ENCODE measurements at places on chromosomes 3 and 15.

GRCh38 chr15:65577129-65577996 is 33.6 kb downstream of the INTS14 start:
- no peak for DNase-seq

DNA sequence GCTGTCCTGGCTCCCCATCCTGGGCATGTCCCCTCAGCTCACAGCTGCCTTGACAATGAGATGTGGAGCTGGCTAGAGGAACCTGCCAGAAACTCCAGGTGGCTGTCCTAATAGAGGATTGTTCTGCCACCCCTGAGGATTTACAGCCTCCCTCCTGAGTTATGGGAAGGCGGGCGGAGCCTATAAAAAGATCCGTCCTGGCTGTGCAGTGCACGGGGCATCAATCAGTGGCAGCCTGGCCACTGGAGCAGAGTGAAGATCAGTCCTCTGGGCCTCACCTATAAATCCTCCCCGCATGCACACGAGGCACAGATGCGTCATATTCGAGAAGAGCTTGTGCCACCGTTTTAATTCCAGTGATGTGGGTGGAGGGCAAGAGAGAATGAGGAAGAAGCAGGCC is 90.0 kb downstream of the MEGF11 start:
- DNase-seq, result no peak

- DNase-seq, result no peak
Observed at GRCh38 chr15:66935688-66936087, 129.7 kb upstream of the SMAD3 start.

DNA sequence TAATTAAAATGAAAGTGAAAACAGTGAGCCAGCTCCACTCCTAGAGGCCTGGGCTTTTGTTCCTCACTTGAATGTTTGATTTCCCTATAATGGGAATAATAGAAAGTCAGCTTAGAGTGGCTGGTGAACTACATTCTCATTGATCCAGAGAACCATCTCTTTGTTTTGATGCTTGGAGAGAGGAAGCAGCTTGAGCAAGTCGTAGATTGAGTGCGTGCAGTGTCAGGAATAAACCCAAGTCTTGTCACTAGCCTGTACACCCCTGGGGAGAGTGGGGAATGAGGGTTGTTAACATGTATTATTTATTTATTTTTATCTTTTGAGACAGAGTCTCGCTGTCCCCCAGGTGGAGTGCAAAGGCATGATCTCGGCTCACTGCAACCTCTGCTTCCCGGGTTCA is 885 bp upstream of the LSG1 start:
- no peak for DNase-seq

DNA sequence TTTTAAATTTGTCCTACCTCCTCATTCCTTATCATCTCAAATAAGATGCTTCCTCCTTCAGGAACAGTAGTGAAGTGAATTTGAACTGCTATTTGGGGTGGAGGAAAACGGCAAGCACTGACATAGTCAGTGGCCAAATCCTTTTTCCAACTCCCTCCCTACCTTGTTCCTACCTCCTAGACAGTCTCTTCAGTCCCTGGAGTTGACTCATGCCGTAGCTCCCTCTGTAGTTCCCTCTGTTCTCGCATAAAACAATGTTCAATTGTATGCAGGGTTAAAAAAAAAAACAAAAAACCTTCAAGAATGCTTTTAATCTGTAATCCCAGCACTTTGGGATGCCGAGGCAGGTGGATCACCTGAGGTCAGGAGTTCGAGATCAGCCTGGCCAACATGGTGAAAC is 1.4 kb downstream of the UBR1 start:
- DNase-seq, result no peak

DNA sequence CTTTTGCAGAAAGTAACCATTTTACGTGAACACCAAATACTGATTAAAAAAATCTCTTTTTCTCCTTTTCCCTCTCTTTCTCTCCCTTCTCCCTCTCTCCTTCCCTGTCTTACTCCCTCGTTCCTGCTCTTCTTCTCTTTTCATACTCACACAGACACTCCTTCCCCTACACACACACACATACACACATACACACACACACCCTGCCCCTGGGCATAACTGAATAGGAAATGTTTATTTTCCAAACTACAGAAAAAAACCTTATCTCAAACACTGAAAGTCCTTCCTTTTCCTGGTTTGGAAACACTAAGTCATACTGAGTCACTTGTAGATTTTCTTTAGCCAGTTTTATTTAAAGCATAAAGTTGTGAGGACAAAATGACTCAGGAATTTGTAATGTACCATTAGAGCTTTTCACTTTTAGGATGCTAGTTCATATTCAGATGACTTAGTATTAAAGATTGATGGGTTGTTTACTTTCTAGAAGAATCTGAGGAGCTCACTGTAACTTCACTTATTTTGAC is 62.4 kb downstream of the MBNL1 start:
- no peak for DNase-seq

- no peak for DNase-seq
Observed at GRCh38 chr3:57046101-57046765, 14.2 kb upstream of the SPATA12 start.

- DNase-seq, result no peak
Observed at GRCh38 chr15:69668963-69669362, 216.3 kb downstream of the RPLP1 start.

GRCh38 chr3:100029689-100030088 is 84.6 kb downstream of the FILIP1L start:
- no peak for DNase-seq

GRCh38 chr3:55721716-55722484 is 234.8 kb upstream of the WNT5A start:
- DNase-seq, result no peak

DNA sequence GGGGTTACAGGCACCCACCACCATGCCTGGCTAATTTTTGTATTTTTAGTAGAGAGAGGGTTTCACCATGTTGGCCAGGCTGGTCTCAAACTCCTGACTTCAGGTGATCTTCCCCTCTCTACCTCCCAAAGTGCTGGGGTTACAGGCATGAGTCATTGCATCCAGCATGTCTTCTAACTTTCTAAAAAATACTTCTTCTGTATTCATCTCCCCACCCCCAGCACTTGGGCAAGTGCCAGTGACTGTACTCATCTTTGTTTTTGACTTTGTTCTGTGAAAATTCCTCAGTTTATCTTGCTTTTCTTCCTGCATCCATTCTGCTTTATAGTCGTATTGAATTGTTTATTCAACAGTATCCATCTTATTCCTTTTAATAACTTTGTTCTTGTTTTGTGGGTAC is 47.6 kb downstream of the ARIH1 start:
- DNase-seq, result no peak

GRCh38 chr15:95604634-95605036 is 725.9 kb upstream of the NR2F2 start:
- DNase-seq, result no peak

GRCh38 chr3:39910826-39911464 is 101.5 kb downstream of the MYRIP start:
- DNase-seq, result no peak

DNA sequence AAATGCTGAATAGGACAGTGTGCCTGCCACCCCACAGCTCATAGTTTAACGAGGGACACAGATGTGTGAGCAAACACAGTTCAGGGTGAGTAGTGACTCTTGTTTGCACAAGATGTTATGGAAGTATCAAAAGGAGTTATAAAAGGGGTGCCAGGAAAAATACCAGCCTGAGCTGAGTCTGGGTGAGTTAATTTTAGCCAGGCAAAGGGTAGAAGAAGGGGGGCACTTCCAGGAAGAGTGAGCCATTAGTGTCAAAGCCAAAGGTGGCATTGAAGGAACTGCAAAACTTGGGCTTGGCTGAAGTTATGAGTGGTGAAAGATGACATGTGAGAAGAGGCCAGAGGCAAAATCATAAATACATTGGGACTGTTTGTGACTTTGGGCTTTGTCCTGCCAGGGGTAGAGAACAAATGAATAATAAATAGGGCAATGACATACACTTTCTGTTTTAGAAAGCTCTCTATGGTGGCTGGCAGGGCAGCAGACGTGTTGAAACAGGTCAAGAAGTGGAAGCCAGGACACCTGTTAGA is 1.9 kb upstream of the SPPL2A start:
- no peak for DNase-seq

GRCh38 chr3:21620511-21621155 is 130.4 kb downstream of the ZNF385D start:
- no peak for DNase-seq

Measured in T-helper 22 cell (primary cell).